ENCODE measurements at places on chromosomes 6 and 20.
A peak's percentile ranks its signal among the peaks of the same experiment; 100 is the strongest.

DNA sequence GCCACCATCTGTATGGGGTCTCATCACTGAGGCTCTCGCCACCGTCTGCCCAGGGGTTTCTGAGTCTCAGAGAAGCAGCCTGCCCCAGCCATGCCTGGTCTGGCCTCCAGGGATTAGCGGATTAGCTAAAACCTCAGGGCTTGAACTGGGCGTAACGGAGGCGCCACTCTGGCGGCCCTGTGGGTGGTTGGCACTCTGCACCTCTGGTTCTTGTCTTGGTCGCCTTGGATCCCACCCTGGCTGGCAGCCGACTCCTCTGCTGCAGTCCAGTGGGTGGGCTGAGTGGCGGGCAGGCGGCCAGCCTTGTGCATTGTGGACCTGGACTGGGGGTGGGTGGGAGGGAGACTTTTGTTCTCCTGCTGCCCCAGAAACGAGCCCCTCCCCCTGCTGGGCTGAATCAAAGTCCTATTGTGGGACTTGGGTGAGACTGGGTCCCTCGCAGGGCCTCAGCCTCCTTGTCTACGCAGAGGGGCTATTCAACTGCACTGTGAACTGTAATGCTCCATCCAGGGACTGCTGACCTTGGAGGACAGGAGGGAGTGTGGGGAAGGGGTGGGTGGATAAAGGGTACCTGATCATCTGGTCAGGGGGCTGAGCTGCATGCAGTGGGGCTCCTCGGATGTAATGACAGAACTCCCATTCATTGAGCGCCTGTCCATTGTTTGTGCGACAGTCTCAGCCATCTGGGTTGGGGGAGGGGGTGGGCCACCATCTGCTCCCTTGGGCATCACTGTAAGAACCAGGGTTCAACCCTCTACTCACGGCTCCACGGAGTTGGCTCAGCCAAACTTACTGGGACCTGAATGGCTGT, 23.9 kb downstream of the SUN5 start:
- DNase-seq = no peak

DNA sequence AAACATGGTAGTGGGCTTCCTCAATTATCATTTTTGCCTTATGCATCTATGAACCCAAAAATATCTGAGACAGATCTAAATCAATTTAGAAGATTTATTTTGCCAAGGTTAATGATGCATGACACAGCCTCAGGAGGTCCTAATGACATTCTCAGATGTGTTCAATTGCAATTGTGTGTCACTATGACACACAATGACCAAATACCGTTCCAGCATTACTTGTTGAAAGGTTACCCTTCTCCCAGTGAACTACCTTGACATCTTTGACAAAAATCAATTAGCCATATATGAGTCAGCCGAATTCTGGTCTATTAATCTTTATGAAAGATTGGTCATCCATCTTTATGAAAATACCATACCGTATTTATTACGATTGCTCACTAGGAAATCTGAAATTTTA, 592.5 kb upstream of the GJE1 start:
- DNase-seq = no peak

DNA sequence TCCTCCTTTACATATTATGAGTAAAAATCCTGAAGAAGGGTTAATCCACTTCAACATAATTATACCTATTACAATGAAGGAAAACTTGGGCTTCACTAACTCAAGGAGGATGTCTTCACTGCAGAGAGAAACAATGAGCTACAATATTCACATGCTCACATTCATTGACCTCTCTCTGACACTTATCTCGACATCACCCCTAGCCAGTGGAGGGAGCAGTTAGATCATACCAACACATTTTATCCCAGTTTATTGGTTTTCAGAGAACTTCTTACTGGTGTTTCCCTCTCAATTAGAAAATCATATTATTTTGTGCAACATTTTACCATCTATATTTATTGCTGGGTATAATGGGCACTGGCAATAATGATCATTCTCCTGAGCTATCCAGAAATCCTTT, 646.5 kb downstream of the TENT5A start:
- no peak for DNase-seq

DNA sequence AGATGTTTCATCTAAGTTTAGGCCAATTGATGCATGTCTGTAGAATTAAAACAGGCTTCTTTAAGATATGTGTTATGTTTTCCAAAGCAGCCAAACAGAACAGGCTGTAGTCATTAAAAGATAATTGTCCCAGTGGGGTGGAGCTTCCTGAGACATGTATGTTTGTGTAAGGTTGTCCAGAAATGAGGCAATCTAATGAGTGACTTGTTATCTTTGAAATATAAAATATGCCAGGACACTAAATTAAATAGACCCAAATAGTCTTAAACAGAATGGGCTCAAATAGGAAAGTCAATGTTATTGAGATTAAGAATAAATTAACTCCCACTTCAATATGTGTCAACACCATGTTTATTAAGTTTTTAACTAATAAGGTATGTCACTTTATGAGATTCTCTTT, 204.7 kb upstream of the RNF217 start:
- no peak for DNase-seq

- DNase-seq = no peak
Observed at GRCh38 chr20:41135888-41136679, 1.3 kb upstream of the PLCG1 start.

- DNase-seq = no peak
Observed at GRCh38 chr6:127832381-127832780, 68.5 kb downstream of the THEMIS start.

DNA sequence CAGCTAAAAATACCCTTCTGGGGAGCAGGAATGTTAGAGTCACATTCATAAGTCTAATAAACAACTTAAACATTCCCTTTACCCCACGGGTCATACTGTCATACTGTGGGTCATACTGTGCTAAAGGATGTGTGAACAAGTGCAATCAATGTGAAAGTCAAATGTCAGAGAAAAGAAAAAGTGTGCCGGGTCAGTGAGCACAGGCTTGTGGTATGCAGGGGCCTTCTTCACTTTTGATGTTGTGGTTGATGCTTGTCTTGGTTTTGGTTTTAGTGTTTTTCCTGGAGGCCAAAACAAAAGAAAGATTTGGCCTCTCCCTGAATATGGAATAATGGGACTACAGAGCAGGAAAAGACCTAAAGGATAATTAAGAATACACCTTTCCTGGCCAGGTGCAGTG, 267.9 kb upstream of the PLN start:
- DNase-seq = no peak

DNA sequence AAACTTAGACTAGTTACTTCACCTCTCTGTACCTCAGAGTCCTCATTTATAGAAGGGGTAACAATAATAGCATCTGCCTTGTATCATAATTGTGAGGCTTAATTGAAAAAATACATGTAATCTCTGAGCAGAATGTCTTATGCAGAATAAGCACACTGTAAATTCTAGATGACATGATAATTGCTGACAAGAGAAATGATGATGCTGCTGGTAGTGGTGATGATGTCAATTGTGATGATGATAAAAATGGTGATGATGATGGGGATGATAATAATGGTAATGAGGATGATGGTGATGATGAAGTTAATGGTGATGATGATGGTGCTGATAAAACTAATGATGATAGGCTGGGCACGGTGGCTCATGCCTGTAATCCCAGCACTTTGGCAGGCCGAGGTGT, 346.1 kb upstream of the CDH4 start:
- no peak for DNase-seq

GRCh38 chr6:162289972-162290371, 437.6 kb downstream of the PRKN start:
- DNase-seq = no peak

- DNase-seq = no peak
Observed at GRCh38 chr20:32448306-32449056, 90.3 kb downstream of the ASXL1 start.

GRCh38 chr20:3721912-3722311, 9.5 kb upstream of the SIGLEC1 start:
- DNase-seq = no peak

GRCh38 chr6:13765570-13765969, 48.8 kb downstream of the MCUR1 start:
- DNase-seq = no peak

DNA sequence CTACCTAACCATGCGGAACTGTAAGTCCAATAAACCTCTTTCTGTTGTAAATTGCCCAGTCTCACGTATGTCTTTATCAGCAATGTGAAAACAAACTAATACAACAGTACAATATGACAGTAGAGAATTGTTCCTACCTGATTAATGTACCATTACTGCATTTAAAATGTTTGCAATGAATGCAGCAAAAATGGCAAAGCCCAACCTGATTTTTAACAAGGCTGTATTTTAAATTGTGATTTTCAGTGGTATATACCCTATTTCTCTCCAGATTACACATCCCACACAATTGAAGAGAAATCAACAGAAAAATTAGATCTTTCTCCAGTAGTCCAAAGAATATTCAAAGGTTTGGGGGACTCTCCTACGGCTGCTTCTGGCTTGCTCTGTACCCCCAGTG, 3.3 kb upstream of the PCSK2 start:
- DNase-seq = no peak

DNA sequence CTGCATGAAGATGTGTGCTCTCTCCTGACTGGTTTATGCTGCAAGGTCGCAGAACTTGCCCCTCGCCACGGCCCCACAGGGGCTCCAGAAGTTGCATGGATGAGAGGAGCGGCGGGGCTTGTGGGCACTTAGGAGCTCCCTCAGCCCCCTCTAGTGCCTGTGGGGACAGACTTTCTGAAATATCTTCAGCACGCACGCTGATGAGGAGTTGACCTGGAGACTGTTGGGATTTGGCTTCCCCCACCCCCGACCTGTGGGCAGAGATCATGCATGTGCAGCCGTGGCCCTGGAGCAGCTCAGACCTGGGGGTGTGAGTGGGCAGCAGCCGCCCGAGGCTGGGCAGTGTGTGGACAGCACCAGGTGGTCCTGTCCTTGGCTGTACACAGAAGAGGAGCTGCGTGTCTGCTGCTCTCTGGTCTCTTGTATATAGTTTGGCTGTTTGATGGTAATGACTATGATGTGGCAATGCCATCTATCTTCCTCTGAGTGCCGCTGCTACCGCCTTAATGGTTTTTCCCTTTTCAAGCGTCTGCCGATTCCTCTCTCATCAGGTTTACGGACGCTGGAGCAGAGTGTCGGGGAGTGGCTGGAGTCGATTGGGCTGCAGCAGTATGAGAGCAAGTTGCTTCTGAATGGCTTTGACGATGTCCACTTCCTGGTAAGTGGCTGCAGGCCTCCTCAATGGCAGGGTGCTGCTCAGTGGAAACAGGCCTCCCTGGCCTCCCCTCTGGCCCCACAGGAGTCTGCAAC, 81.4 kb downstream of the TCP11 start:
- no peak for DNase-seq

GRCh38 chr6:167275436-167275835, 15.7 kb upstream of the UNC93A start:
- DNase-seq = no peak

DNA sequence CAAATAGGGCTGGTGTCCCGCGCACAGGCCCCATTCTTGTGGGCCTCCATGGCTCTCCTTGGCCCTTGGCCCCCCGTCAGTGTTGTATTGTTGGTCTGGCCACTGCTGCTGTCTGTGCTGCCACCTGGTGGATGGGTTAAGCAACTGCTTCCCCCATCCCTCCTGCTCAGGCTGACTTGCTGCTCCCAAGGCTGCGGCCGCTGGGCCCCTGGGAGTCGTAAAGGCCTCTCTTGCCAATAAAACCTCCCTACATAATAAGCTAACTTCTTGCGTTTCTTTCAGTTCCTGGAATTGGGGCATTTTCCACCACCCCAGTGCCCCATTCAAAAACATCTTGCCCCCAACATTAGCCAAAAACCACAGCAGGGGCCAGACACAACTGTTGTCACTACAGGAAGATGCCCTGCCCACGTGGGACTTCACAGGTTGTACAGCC, 27.1 kb downstream of the CD83 start:
- peak; percentile 74 for DNase-seq

- no peak for DNase-seq
Observed at GRCh38 chr20:61861054-61861841, 204.4 kb downstream of the TAF4 start.

- no peak for DNase-seq
Observed at GRCh38 chr6:39213195-39213920, 15.9 kb downstream of the KCNK5 start.

- DNase-seq = no peak
Observed at GRCh38 chr6:15368186-15368585, 122.3 kb downstream of the JARID2 start.

DNA sequence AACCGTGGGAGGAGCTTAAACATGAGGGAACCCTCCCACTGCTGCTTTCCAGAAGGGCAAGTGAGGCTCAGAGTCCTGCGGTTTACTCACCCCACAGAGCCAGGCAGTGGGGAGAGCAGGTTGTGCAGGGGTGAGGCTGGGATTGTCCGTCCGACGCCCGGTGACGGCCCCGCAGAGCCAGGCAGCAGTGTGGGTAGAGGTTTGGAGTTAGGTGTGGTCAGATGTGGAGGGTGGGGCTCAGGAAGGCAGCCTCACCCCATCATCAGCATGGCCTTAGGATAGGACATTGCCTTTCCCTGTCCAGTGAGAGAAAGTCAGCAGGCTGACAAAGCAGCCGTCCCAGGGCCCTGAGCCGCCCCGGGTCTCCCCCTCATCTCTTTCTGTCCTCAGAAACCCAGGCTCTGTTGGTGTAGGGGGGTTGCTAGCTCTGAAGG, 234.6 kb downstream of the DLL1 start:
- no peak for DNase-seq

DNA sequence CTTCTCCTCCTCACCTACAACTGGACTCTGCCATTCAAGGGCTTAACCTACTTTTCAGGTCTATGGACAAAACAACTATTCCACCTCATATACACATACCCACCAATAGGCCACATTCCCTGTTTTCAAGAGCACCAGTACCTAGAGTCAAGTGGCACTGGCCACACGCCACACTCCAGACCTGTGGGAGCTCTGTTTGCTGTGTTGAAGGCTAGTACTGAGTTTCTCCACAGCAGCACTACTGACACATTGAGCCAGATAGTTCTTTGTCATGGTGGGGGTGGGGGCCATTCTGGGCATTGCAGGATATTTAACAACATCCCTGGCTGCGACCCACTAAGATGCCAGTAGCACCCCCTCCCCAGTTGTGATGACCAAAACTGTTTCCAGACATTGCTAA, 84.1 kb downstream of the RALGAPA2 start:
- DNase-seq = no peak

DNA sequence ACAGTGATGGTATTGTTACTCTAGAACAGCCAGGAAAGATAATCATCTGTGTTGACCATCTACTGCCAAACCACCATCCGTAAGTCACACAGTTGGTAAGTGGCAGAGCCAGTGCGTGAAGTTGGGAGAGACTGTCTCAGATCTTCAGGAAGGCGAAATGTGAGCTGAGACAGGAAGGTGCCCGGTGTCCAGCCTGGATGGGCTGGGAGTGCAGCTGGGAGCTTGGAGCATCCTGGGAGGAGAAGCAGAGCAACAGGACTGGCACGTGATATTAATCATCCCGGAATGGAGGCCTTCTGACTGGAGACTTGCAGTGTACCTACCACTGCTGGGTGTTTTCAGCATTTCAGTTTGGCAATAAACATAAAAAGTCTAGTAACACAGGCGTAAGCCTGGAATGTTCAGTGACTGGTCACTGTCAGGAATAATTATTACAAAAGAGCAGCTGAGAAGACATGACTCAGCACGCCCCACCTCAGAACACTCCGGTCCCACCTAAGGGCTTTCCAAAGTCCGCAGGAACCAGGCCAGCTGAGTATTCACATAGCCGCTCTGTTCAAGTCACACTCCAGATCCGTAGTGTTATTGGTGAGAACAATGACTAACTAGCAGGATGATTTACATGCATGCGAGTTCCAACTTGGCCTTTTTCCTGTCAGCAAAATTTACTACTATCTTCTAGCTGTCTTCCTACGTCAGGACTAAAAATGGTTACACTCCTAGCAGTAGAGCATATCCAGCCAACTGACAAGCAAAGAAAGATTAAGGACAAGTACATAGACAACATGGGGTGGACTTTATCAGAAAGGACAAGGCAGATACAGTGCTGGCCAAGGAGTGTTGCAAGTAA, 45.1 kb upstream of the PNRC1 start:
- DNase-seq = no peak

GRCh38 chr6:1609041-1609647, 571 bp upstream of the FOXC1 start:
- no peak for DNase-seq
